Fibroblast of the conjunctiva (primary cell): ENCODE measurements at places on chromosomes 16 and 17.

DNA sequence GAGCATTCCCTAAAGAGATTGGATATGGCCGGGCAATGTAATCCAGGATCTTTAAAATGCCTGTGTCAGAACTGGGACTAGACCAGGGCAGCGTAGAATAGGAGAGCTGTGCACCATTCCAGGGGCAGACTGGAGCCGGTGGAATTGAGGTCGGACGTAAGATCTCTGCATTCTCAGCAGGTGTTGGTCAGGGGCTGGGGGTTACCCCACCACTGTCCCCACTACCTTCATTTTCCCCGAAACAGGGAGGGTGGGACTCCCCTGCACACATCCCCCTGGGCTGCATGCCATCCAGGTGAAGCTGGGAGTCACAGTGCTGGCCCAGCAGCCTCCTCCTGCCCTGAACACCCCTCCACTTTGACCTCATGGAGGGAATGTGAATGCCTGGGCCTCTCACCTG is 17.8 kb downstream of the OSBPL7 start:
- DNase-seq: no peak

DNA sequence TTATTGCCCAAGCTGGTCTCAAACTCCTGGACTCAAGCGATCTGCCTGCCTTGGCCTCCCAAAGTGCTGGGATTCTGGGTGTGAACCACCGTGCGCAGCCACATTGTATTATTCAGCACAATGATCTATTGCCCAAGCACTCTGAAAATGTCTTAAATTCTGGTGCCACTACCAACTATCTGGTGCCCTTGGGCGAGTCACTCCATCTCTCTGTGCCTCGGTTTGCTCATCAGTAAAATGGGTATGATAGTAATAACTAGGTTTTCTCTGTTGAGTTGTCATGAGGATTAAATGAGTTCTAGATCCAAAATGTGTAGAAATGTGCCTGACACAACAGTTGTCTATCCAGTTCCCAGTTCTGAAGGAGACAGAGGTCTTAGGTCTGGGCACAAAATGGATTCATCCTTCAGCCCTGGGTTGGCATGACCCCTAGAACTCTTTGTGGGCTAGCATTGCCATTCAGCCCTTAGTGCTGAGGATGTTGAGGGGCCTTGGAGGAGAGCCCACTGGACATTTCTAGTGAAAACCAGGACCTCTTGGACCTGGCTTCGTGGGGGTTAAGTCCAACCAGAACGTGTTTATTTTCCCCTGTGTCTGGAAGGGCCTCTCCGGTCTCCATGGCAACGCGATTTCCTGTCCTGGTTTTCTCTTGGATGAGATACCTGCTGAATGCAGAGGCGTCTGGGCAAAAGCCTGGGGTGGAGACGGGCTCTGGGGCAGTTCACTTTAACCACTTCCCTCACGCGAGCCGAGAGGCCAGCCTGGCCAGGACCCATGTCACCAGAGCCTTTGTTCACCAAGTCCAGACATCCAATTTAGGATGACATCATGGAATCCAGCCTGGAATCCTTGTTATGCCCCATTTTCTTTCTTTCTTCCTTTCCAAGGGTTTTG is 43.7 kb upstream of the TNRC6A start:
- DNase-seq: peak; percentile 75

- DNase-seq: no peak
Observed at GRCh38 chr17:61126473-61127249, 273.0 kb upstream of the TBX2 start.

- no peak for DNase-seq
Observed at GRCh38 chr16:649631-650030, 466 bp downstream of the WDR90 start.

GRCh38 chr16:85448557-85449190 is 164.4 kb upstream of the GSE1 start:
- no peak for DNase-seq
